Stimulated activated CD4-positive, alpha-beta T cell treated with anti-CD3 and anti-CD28 coated beads, Interleukin-12 subunit alpha, Interleukin-12 subunit beta, amount 100 ng/mL, for 24 hours (primary cell): ENCODE measurements at places on chromosomes 7 and 10.

DNA sequence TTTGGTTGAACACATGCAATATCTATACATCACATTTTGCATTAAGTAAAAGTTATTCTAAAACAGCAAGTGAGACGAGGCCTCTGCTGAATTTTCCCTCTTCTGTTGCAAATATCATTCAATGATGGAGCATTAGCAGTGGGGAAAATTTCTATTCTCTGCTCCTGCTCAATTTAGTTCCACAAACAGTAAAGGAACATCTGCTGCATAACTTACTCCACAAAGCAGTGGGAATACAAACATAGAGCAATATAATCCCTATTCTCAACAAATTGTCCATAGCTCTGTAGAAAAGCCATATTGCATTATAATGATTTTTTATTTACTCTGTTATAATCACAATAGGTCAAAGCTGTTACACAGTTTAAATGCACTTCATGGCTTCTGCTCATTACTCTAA is 5.9 kb downstream of the AGR3 start:
- DNase-seq: no peak

- DNase-seq: no peak
Measured at GRCh38 chr10:104146882-104147281, 24.9 kb downstream of the SFR1 start.

GRCh38 chr7:70016044-70016770 is 417.9 kb downstream of the AUTS2 start:
- no peak for DNase-seq

DNA sequence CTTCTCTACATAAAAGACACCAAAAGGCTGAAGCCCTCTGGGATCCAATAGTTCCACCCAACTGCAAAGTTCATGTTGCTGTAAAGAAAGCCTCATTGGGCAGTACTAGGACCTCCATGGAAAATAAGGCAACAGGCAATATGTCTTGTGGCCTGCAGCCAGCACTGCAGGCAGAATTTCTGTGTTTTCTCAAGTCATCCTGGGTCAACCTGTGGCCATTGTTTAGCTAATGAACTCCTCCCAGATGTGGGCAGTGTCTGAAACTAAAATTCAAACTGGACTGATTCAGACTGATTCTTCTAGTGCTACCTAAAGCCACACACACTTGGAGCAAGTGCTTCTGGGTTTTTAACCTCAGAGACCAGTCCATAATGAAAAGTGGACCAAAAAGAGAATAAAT is 141.5 kb downstream of the PPP1R17 start:
- DNase-seq: no peak

- DNase-seq: no peak
Measured at GRCh38 chr10:78936412-78937342, 132.1 kb upstream of the ZMIZ1 start.

DNA sequence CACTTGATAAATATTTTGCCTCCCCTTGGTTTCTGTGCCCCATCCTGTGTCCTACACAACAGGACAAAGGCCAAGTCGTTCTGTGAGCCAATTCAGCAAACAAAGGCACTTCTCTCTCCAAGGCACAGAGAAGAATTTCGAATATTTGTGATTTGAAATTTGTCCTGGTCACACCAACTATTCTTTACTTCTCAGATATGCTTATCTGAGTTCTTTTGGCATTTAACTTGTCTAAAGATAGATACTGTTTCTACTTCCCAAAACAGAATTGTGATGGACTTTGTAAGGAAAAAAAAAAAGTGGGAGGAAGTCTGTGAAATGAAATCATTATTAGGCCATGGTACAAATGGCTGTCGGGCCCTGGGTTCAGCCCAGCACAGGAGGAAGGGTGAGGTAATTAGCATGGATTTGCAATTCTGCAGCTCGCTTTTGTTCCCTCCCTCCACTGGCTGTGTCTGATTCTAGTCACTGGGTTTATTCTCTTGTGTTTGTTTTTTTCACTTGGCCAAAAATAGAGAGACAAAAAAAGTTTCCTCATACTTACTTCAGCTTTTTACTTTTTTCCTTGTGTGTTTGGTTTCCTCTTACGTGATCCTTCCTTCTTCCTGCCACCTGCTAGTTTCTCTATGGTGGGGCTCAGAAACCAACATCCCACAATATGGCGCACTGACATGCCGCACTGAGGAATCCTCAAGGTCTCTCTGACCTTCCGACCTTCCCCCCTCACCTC is 108.2 kb upstream of the MKLN1 start:
- no peak for DNase-seq

GRCh38 chr10:119306986-119307392 is 99.6 kb downstream of the GRK5 start:
- no peak for DNase-seq

DNA sequence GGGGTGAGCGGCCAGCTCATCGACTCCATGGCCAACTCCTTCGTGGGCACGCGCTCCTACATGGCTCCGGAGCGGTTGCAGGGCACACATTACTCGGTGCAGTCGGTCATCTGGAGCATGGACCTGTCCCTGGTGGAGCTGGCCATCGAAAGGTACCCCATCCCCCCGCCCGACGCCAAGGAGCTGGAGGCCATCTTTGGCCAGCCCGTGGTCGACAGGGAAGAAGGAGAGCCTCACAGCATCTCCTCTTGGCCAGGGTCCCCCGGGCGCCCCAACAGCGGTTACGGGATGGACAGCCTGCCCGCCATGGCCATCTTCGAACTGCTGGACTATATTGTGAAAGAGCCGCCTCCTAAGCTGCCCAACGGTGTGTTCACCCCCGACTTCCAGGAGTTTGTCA is 17.4 kb upstream of the TSPAN33 start:
- no peak for DNase-seq

GRCh38 chr7:8176370-8177081 is 85.4 kb downstream of the ICA1 start:
- peak; percentile 41 for DNase-seq

DNA sequence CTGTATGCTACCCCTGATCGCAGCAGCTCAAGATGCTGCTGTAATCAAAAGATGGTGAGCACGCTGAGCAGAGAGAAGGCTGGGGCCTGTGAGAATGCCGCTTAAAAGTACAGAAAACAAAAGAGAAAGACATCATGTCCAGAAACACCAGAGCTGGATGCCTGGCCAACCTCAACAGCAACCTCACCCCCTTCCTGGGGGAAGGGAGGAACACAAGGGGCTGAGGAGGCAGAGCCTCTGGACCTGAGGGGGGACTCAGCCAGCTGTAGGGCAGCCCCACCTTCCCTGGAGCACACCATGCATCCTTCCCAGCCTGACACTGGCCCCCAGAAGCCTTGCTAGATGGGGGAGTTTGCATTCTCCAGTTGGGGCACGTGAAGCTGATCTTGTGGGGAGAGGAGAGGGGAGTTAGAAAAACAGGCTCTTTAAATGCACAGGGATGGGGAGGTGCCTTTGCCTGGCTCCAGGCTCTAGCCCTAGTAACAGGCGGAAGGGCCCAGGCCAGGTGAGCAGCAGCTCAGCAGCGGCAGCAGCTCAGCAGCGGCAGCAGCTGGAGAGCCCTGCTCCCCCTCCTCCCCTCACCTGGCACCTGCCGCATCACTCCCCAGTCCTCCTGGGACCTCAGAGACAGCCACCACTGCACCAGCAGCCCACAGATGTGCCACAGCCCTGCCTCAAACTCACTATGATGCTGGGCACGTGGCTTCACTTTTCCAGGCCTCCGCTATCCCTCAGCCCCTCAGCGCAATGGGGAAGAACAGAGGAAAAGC is 156.3 kb downstream of the NEURL1 start:
- no peak for DNase-seq

- DNase-seq: peak; percentile 90
Measured at GRCh38 chr10:72297281-72297804, 23.6 kb downstream of the DDIT4 start.

GRCh38 chr7:75621124-75621523 is 117.6 kb downstream of the HIP1 start:
- no peak for DNase-seq

- no peak for DNase-seq
Measured at GRCh38 chr7:155754165-155754564, 58.1 kb downstream of the SHH start.

- no peak for DNase-seq
Measured at GRCh38 chr7:156006024-156006423, 193.8 kb upstream of the SHH start.

- no peak for DNase-seq
Measured at GRCh38 chr10:130335336-130335735, 199.1 kb downstream of the GLRX3 start.

- no peak for DNase-seq
Measured at GRCh38 chr7:51430480-51431086, 114.0 kb upstream of the COBL start.

DNA sequence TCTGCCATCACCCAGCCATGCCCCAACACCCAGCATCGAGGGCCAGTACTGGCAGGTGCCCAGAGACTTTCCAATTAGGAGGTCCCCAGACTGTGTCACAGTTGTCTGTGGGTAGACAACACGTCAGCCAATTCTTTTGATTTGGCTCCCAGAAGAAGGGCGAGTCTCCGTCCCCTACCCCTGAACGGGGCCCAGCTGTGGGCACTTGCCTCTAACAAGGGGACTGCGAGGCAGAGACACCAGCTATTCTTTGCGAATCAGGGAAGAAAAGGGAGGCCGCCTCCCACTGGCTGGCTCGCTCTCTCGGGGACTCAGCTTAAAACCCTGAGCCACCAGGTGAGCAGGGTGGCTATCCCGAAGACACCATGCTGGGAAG is 167.3 kb downstream of the USP6NL start:
- DNase-seq: no peak

DNA sequence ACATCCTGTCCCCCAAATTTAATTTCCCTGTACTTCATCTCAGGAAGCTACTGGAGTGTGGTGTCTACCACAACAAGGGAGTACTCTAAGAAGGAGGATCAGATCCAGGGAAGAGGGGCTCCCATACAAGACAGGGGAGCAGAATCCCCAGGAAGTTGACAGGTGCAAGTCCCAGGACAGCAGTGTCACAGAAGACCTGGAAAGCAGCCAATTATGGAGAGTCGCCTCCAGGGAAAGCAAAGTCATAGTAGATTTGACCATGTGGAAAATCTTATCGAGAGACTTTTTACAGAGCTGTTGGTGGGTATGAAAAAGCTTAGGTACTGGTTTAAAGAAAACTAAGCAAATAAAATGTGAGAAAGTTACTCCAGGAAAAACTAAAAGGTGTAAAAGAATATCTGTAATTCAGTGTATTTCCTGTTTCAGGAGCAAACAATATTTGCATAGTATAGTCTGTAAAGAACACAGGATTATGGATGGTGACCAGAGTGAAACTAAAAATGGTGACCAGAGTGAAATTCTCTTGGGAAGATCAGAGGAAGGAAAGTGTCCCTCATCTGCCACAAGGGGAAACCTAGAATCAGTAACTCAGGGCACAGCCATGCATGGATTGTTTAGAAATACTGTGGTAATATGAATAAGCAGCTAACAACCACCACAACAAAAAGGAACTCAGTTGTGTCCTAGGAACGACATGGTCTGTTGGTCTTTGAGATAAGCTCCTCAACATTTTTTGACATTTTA is 44.5 kb downstream of the LANCL2 start:
- DNase-seq: no peak

- no peak for DNase-seq
Measured at GRCh38 chr10:13837966-13838365, 251.2 kb downstream of the PRPF18 start.

DNA sequence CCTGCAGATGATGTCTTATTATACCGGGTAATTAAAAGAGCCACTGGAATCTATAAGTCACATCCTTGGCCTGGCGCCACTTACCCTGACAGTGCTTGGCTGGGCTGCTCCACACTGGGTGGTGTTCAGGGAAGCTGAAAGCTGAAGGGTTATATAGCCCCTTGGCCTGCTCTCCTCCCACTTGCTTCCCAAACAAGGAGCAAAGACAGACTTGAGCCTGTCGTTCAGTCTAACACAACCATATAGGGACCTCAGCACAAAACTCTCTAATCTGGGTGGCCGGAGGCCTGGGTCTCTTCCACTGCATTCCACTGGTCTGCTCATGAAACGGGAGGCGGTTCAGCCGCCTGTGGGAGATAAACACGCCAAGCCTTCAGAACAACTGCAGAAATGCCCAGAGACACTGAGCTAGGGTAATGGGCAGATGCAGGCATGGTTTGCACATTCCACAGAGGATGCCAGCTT is at the start of gene ACTA2:
TSS of gene ACTA2 (minus strand) at position 127 of the 465 bp plus-strand sequence. CDS start 3,843 bp downstream, outside the sequence.
- no peak for DNase-seq

- no peak for DNase-seq
Measured at GRCh38 chr7:2529161-2530070, 9.8 kb downstream of the LFNG start.

- no peak for DNase-seq
Measured at GRCh38 chr10:30999070-30999712, 32.5 kb downstream of the ZNF438 start.

DNA sequence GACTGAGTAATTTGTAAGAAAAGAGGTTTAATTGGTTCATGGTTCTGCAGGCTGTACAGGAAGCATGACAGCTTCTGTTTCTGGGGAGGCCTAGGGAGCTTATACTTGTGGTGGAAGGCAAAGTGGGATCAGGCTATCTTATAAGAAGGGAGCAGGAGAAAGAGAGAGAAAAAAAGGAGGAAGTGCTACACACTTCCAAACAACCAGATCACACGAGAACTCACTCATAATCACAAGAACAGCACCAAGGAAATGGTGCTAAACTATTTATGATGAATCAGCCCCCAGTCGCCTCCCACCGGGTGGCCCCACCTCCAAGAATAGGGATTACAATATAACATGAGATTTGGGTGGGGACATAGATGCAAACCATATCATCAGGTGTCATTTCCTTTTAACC is 89.1 kb upstream of the KCNMA1 start:
- no peak for DNase-seq

DNA sequence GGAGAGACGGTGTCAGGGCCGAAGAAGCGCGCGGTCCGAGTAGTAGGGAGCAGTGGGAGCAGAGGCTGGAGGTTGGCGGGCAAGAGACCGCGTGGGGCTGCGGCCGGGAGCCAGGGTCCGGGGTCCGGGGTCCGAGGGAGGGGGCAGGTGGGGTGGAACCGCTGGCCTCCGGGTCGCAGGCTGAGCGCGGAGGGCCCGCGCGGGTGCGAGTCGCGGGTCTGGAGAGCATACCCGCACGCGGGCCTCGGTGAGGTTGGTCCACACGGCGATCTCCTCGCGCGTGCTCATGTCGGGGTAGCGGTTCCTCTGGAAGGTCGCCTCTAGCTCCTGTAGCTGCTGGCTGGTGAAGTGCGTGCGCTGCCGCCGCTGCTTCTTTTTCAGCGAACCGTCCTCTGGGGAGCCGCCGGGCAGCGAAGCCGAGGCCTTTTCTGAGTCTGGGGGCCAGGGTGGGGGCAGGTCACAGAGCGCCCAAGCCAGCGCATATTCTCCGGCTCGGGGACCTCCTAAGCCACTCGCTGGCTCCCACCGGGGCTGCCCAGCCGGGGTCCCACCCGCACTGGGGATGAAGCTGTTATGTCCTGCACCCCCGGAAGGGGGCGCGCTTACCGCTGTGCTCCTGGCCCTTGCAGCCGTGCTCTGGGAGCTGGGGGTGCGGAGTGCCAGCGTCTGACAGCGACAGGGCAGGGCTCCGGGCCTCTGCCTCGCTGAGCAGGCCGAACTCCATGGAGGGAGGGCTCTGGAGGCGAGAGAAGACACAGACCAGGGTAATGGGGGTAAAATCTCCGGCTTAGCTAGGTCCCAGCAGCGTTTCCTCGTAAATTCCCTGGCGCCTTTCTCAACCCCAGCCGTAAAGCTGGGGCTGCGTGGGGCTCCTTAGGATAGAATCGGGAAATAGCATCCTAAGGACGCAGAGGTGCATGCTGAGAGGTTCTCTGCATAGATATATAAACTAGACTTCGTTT is 5.5 kb downstream of the ELOVL3 start:
- DNase-seq: peak; percentile 68

- no peak for DNase-seq
Measured at GRCh38 chr10:7559386-7559785, 107.4 kb downstream of the ITIH5 start.
